Umbilical cord (tissue), 2 donors: ENCODE measurements at places on chromosomes 4 and X. TPM values are rescaled to one million over a fixed set of nuclear protein-coding genes. Genes with fewer than 3 reads are reported as not detected.

PABPC1L2A gene
- total RNA-seq: not detected

ASMT gene
- total RNA-seq: not detected

CDKL5 gene
- 5.8 TPM for total RNA-seq

DNA sequence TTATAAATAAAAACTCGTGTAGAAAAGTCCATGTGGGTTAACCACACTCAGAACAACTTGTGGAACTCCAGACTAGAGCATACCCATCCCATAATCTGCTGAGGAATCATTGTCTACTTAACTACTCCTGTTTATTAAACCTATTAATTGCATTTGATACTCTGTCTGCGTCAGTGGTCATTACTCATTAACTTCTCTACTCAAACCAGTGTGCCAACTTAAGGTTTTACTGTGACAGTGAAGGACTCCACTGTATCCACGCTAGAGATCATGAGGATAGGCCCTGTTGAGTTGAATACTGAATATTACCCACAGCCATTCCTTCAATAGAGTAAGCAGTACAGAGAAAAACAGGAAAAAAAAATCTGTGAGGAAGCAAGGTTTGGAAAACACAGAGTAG lies 17.3 kb downstream of the HPGD start:
- DNase-seq: no peak

GRCh38 chr4:56817840-56818491 lies 3.5 kb downstream of the SPINK2 start:
- no peak for DNase-seq

- DNase-seq: no peak
Observed at GRCh38 chrX:56783450-56783831, 54.4 kb downstream of the NBDY start.
